ENCODE measurements at places on chromosomes 1 and 21.

DNA sequence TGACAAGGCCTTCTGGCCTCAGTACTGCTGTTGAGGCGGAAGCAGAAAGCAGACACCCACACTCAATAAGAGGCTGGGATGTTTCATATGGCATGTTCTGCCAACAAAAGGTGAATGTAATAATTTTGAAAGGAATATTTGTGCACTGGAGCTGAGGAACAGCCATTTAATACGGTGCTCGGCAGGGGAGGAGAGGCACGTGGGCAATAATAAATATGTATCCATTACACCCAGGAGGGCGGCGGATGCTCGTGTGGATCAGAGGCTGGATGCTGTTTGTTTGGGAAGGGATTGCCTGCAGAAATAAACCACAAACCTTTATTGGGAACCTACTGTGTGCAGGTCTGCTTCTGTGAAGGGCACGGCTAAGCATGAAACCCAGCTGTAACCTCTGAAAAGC lies 92.0 kb downstream of the VWA5B1 start:
- DNase-seq, result no peak
- H3K4me3 ChIP-seq, result no peak overlapping the region
- no peak overlapping the region for H3K27ac ChIP-seq
- H3K36me3 ChIP-seq, result no peaks in the 10 kb centered on the region

DNA sequence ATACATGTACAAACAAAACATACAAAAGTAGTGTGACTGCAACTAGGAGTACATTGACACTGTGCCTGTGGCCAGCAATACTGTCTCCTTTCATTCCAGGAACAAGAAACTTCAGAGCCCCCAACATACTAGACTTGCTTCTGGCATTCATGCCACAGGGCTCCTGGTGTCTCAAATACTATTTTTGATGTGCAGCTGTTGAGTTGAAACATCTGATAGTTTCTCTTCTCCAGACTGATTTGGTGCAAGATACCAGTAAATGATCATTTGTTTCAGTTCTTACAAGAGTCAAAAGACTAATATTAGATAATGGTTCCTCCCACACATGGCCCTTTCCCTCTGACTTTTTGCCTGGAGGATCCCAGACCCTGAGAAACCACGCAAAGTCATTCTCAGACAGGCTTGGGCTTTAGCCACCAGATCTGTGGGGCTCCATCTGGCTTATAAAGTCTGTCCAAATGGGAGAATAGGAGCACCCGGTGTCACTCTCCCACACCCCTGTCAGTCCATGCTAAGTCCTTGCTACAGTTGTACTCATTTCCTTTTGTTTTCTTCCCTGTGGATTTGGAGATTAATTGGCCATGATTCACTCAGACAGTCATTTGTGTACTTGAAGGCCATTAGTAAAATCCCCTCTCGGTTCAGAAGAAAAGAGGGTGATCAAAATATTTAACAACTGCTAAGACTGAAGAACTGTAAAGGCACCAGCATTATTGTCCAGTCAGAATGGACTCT lies 163.5 kb upstream of the RUNX1 start:
- DNase-seq, result no peak
- no peaks in the 10 kb centered on the region for H3K36me3 ChIP-seq
- no peak overlapping the region for H3K27ac ChIP-seq
- no peak overlapping the region for H3K4me3 ChIP-seq
- H3K27me3 ChIP-seq, result peaks cover 13% of the 10 kb centered on the region

- H3K4me3 ChIP-seq, result no peak overlapping the region
- H3K27me3 ChIP-seq, result peaks cover 3% of the 10 kb centered on the region
- peak overlapping the region; percentile 19 for H3K27ac ChIP-seq
- H3K36me3 ChIP-seq, result no peaks in the 10 kb centered on the region
These were observed 15.4 kb downstream of the BTG2 start for GRCh38 chr1:203320591-203321272.

- H3K27ac ChIP-seq, result no peak overlapping the region
- no peak overlapping the region for H3K4me3 ChIP-seq
- peaks cover 8% of the 10 kb centered on the region for H3K27me3 ChIP-seq
These were observed 296.2 kb upstream of the VAMP3 start for GRCh38 chr1:7474786-7475502.

GRCh38 chr1:156874572-156875340 lies 14.1 kb downstream of the NTRK1 start:
- peaks cover 59% of the 10 kb centered on the region for H3K4me1 ChIP-seq
- H3K27ac ChIP-seq, result peak overlapping the region; percentile 7
- H3K4me3 ChIP-seq, result no peak overlapping the region

Data from nephron progenitor cell (in vitro differentiated cells).